Stimulated activated CD4-positive, alpha-beta T cell treated with anti-CD3 and anti-CD28 coated beads, Interleukin-1b, Interleukin-23, amount 100 ng/mL, for 1 hour (primary cell): ENCODE measurements at places on chromosomes 16 and 17.

DNA sequence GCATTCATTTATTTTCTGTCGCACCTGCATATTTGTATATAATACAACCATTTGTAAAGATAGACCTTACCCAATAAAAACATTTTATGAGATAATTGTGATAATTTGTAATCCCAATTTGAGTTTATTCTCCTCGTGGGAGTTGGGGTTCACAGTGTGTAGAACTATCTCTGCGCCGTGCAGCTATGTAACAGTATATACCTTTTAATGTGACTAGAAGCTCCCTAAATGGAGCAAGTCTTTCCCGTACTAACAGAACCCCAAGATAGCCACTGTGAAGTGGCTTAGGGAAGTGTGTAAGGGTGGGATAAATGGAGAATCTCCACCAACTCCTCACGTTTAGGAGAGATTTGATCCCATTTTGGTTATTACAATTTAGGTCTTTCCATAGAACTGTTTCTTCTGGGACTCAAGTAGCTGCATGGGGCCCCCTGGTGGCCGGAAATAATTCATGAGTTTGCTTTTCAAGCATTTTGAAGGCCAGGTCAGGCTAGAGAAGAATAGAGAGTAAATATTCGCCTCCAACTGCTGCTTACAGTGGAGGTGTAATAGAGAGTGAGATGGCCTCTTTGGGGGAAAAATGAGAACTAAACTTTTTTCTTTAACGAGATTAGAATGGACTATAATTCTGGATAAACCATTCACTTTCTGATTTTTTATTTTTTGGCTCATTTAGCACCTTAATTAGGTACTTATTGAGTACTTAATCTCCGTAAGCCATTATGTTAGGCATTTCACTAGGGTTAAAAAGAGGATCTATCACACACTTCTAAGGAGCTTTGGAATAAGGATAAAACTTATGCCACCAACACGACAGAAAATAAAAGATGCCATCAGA, 4.5 kb downstream of the TMEM100 start:
- DNase-seq = peak; percentile 44

GRCh38 chr17:73744411-73744810, 100.2 kb upstream of the SDK2 start:
- no peak for DNase-seq

DNA sequence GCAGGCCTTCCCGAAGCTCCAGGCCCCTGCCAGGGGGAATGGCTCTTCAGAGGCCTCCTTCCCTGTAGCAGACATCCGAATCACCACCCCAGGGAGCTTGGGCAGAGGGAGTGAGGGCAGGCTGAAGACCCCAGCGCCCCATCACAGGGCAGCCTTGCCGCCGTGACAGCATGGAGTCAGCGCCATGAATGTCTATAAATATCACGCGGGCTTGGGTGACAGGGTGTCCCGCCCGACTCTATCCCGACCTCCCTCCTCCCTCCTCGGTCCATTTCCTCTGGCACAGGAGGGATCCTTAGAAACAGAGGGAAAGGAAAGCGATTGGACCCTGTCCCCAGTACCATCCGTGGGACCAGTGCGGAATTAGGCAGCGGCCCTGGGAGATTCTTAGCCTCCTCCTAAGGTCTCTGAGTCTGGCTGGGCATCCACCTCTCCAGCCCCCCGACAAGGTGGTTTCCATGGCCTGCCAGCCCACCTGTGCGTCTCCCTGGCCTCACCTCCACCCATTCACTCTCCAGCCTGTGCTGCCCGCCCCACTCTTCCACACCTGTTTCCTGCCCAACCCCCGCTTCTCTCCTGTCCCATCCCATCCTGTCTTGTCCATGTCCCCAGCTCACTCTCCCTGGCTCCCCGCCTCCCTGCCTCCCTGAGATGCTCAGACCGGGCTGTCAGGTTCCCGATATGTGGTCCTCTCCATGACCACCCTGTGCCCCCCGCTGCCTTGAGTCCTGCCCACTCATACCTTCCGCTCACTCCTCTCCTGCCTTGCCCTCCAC, 5.1 kb downstream of the ATP2A1 start:
- no peak for DNase-seq

DNA sequence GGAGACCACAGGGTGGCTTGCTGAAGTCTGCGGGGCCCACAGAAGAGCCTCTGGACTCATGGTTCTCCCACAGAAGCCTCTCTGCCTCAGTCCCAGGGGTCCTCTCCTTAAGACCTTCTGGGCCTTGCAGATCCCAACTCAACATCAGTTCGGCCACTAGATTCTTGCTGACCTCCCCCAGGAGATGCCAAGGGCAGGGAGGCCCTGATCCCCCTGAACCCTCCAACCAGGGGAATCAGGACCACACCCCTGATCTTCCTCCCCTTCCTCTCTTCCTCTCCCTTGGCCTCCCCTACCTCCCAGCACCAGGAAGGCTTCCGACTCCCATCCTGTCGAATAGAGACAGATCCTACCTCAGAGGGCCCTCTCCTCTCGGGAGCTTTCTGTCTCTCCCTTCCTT, 53.4 kb downstream of the NOS2 start:
- DNase-seq = no peak

DNA sequence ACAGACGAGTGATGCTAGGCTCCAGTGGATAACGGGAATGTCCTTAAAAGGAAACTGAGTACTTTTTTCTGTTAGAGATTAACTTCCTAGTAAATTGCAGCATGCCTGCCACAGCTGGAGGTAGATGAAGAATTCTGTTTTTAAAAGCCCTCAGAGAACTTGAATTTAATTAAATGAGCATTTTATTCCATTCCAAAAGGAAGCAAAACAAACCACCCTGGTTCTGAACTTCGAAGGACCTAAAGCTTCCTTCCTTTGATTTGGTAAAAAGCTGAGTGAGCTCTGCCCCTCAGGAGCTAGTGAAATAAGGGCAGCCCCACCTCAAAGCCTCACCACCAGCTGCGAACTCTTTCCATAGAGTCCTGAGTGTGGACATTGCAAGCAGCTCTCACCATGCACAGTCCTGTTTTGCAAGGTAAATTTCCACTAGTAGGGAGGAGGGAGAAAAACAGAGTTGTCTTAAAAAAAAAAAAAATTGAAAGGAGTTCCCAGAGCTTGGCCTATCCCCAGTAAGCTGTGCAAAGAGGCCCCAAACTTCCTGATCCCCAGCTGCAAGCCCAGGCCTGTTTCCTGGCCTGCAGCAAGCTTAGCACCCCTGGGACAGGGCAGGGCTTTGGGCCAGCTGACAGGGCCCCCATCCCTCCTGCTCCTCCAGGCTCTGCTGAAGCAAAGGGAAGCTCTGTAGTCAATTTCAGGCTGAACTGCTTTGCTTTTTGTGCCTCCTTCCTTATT, 11.2 kb downstream of the CHD9NB start:
- DNase-seq = no peak

GRCh38 chr17:28796062-28796461, 46.5 kb downstream of the FAM222B start:
- no peak for DNase-seq

DNA sequence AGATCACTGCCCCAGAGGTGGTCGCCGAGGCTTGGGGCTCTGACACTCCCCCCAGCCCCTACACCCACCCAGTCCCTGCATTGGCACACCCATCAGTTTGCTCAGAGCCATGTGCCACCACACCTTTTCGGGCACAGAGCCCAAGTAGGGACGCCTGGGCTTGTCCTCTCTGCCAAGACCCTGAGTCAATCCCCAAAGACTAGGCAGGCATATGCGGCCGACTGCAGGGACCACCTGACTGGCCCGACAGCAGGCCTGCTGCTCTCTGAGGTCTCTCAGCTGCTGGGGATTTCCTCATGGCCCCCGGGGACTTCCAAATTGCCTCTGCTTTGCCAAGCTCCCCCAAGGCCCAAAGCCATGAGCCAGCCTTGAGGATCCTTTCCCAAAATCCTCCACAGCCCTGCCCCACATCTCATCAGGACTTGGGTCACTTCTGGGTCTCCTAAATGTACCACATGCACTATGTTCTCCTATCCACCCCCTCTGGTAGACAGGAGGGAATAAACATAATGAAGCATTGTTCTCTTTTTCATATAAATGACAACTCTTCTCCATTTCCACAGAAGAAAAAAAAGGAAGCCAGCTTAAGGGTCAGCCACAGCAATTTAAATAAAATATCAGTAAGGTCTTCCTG, 30.6 kb downstream of the MYO18A start:
- DNase-seq = no peak

DNA sequence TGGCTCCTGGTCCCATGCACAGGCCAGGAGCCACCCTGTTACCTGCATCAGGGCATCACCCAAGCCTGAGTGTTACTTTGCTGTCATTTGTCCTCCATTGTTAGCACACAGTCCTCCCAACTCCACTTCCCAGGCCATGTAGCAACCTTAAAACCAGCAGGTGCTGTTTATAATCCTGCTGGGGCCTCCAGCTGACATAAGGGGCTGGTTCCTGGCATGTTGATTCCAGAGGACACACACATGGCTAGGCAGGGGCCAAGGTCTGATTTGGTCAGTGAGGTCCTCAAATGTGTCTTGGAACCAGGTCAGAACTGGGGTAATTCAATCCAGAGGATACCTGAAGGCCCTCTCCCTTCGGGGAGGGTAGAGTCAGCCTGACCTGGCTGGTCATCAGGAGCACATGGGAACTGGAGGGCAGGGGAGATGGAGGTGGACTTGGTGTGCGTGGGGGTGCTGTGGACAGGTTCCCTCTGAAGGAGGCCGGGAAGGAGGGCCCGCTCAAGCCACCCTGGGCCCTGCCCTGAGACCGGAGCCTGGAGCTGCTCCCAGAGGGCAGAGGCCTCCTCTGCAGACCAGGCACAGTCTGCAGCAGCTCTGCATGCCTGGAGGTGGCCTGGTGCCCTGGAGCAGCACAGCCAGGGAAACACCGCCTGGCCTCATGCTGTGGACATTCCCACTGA, 6.6 kb downstream of the ADORA2B start:
- DNase-seq = no peak

- no peak for DNase-seq
These were observed 970.5 kb upstream of the EEF2KMT start for GRCh38 chr16:6068063-6068462.

DNA sequence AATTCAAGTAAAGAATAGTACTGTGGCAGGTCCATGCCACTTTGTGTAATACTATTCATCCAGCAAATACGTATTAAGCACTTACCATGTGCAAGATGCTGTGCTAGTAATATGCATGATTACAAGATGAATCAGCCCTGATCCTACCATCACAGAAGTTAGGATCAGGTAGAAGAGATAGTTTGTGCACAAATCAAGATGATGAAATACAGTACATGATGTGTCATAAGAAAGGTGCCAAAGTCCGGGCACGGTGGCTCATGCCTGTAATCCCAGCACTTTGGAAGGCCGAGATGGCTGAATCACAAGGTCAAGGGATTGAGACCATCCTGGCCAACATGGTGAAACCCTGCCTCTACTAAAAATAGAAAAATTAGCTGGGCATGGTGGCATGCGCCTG, 10.9 kb downstream of the COG4 start:
- no peak for DNase-seq

DNA sequence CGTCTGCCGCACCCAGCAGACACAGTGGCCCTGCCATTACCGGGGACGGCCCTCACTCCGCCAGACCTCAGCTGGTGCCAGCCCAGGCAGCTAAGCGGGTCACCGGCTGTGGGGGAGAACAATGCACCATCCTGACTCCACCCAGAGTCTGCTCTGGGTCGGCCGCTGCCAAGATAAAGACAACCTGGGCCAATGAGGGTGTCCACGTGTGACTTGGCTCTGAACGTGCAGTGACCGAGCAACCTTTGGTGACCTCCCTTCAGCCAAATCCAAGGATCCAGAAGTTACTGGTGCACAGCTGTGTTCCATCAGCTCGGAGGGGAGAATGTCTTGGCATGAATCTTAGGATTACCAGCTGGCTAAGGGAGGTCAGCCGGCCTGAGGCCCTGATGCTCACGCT, 155.9 kb downstream of the NTN1 start:
- DNase-seq = no peak

GRCh38 chr16:72894293-72895151, 153.4 kb downstream of the ZFHX3 start:
- DNase-seq = no peak

DNA sequence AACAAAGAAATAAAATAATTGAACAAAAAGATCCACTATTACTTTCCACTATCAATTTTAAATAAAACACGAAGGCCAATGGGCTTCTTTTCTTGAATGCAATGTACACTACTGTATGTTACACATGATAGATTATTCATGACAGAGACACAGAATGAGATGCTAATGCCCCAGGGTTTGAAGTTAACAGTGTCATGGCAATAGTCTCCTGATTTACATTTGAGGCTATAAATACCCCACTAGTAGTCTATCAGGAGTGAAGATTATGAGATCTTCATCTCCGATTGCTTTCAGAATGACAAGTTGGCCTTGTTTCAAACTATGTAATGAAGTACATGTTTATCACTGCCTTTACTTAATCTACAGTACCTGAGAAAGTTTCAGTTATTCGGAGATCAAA, 84.4 kb downstream of the RPGRIP1L start:
- DNase-seq = no peak

- DNase-seq = no peak
These were observed 10.2 kb downstream of the KATNB1 start for GRCh38 chr16:57745768-57746167.

GRCh38 chr17:82938486-82938872, 98.7 kb upstream of the ZNF750 start:
- DNase-seq = no peak

GRCh38 chr17:7667656-7668406, 17.1 kb downstream of the ATP1B2 start:
- no peak for DNase-seq

- no peak for DNase-seq
These were observed 39.8 kb upstream of the AKAP1 start for GRCh38 chr17:57044976-57045867.

GRCh38 chr16:72098936-72099335, 5.3 kb downstream of the DHX38 start:
- no peak for DNase-seq

GRCh38 chr17:33079201-33079600, 87.6 kb downstream of the SPACA3 start:
- DNase-seq = no peak

- no peak for DNase-seq
These were observed 82.2 kb upstream of the CDC42EP4 start for GRCh38 chr17:73393962-73394361.

DNA sequence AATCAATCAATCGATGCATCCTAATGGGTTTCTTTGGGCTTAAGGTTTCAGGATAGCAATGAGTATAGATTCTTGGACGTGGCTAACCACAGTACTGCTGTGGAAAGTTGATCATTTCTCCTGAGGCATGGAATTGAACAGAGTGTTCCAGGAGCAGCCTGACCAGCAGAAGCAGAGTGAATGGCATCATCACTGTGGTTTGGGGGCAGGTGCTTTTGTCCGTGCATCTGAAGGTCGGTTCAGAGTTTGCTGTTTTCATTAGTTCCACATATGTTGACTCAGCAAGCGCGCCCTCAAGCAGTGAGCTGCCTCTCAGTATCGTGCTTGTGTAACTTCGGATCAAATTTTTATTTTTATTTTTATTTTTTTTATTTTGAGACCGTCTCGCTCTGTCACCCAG, 24.9 kb downstream of the KIAA0513 start:
- no peak for DNase-seq

DNA sequence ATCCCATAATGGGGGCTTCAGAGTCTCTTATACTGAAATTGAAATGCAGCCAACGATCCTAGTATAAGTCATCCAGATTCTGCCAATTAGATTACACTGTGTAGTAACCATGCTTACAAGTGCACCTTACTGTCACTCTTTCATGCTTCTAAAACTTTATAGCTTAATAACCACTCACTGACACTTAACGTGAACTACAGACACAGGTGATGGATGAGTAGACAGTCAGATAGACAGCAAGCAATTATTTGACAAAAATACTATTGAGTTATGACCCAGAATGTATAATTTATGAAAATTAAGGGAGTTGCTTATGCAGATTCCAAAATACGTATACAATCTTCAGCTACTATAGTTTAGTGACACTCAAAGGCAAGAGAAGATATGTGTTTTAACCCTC, 6.3 kb downstream of the CDH8 start:
- no peak for DNase-seq
